ENCODE measurements at places on chromosomes 3 and 15. TPM values are rescaled to one million over a fixed set of nuclear protein-coding genes. Genes with fewer than 3 reads are reported as not detected.
A peak's percentile ranks its signal among the peaks of the same experiment; 100 is the strongest.

- H3K27ac ChIP-seq, result no peak overlapping the region
- no peaks in the 10 kb centered on the region for H3K27me3 ChIP-seq
- no peaks in the 10 kb centered on the region for H3K4me1 ChIP-seq
- DNase-seq, result no peak
These were observed 61.4 kb upstream of the COL8A1 start for GRCh38 chr3:99576904-99577559.

GRCh38 chr3:54772051-54772450 lies 155.8 kb downstream of the LRTM1 start:
- no peak overlapping the region for H3K27ac ChIP-seq
- H3K4me1 ChIP-seq, result no peaks in the 10 kb centered on the region
- no peak overlapping the region for H3K4me3 ChIP-seq

GRCh38 chr3:175590745-175591144 lies 731.6 kb downstream of the NAALADL2 start:
- no peak overlapping the region for H3K4me3 ChIP-seq
- H3K27me3 ChIP-seq, result no peaks in the 10 kb centered on the region
- H3K36me3 ChIP-seq, result no peaks in the 10 kb centered on the region
- H3K27ac ChIP-seq, result no peak overlapping the region

DNA sequence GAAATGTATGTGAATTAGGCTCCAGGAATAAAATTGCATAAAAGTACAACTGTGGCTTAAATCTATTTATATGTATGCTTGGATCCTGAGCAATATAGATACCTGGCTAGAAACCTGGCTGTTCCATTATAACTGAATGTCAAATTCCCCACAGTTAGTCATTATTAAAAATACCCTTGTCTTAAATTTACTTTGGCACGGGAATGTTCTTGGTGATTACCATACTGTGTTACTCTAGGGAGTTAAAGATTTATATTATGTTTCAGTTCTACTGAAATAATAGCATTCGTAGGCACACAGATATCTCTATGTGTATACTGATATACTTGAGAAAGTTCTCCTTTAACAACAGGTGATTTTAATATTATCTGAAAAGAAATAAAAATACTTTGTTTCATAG lies 394.1 kb downstream of the PTPRG start:
- H3K36me3 ChIP-seq, result no peaks in the 10 kb centered on the region
- no peaks in the 10 kb centered on the region for H3K27me3 ChIP-seq
- H3K4me1 ChIP-seq, result no peaks in the 10 kb centered on the region
- H3K4me3 ChIP-seq, result no peak overlapping the region
- H3K27ac ChIP-seq, result no peak overlapping the region
- DNase-seq, result no peak

GRCh38 chr15:64099379-64099778 lies 3.6 kb downstream of the SNX1 start:
- DNase-seq, result no peak
- 0 out of 2 replicates have a peak, but pooled peaks cover 3% of the 10 kb centered on the region for H3K36me3 ChIP-seq
- H3K4me3 ChIP-seq, result no peak overlapping the region

Gene GALNT15
- not detected for total RNA-seq

GRCh38 chr3:32045091-32045915 lies 61.1 kb upstream of the GPD1L start:
- peak; percentile 92 for DNase-seq
- no peaks in the 10 kb centered on the region for H3K36me3 ChIP-seq
- H3K4me3 ChIP-seq, result peak overlapping the region; percentile 31
- no peaks in the 10 kb centered on the region for H3K27me3 ChIP-seq

GRCh38 chr3:66267031-66267430 lies 46.2 kb downstream of the SLC25A26 start:
- no peaks in the 10 kb centered on the region for H3K27me3 ChIP-seq
- DNase-seq, result no peak
- H3K4me3 ChIP-seq, result no peak overlapping the region
- H3K36me3 ChIP-seq, result no peaks in the 10 kb centered on the region
- H3K4me1 ChIP-seq, result peaks cover 15% of the 10 kb centered on the region

Gene TMEM212
- total RNA-seq, result not detected

GRCh38 chr3:65979162-65979561 lies 59.6 kb downstream of the MAGI1 start:
- no peak overlapping the region for H3K27ac ChIP-seq
- H3K4me3 ChIP-seq, result no peak overlapping the region
- no peaks in the 10 kb centered on the region for H3K36me3 ChIP-seq
- H3K4me1 ChIP-seq, result no peaks in the 10 kb centered on the region

Gene IL12A
- 6.5 TPM for total RNA-seq

- no peaks in the 10 kb centered on the region for H3K4me1 ChIP-seq
- DNase-seq, result no peak
- H3K27me3 ChIP-seq, result no peaks in the 10 kb centered on the region
These were observed 40.2 kb upstream of the ATP13A5 start for GRCh38 chr3:193418576-193419373.

Gene NIPA2
- 108 TPM for total RNA-seq

DNA sequence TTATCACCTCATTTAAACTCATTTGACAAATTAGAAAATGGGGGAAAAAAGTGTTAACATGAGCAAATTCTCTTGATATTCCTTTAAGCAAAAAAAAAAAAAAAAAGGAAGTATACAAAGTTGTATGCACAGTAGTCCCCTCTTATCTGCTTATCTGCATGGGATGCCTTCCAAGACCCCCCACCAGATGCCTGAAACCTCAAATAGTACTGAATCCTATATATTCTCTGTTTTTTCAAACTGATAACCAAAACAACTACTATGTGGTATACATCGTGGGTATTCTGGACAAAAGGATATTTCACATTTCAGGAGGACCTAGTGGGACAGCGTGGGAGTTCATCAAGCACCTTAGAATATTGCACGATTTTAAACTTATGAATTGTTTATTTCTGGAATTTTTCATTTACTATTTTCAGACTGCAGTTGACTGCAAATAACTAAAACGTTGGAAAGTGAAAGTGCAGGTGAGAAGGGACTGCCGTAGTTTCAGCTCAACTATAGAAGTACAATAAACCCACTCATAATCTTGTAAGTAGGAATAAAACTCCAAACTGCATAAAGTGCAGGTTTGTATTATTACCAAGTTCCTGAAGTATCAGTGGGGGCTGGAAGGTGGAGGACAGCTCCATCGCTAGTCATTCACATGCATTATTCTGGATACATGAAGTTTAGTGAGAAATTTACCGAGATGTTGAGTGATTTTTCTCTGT lies 43.6 kb upstream of the PLCL2 start:
- H3K4me1 ChIP-seq, result peaks cover 20% of the 10 kb centered on the region
- H3K36me3 ChIP-seq, result no peaks in the 10 kb centered on the region
- no peak overlapping the region for H3K27ac ChIP-seq
- no peaks in the 10 kb centered on the region for H3K27me3 ChIP-seq
- DNase-seq, result no peak
- no peak overlapping the region for H3K4me3 ChIP-seq

- H3K4me3 ChIP-seq, result no peak overlapping the region
- no peak for DNase-seq
- H3K27ac ChIP-seq, result no peak overlapping the region
- H3K27me3 ChIP-seq, result no peaks in the 10 kb centered on the region
- H3K4me1 ChIP-seq, result no peaks in the 10 kb centered on the region
These were observed 61.8 kb downstream of the OXNAD1 start for GRCh38 chr3:16326724-16327349.

Gene FBLN2
- total RNA-seq, result 2.1 TPM

Measured in PC-3 (cell line).